ENCODE measurements at places on chromosomes 2 and 18.

DNA sequence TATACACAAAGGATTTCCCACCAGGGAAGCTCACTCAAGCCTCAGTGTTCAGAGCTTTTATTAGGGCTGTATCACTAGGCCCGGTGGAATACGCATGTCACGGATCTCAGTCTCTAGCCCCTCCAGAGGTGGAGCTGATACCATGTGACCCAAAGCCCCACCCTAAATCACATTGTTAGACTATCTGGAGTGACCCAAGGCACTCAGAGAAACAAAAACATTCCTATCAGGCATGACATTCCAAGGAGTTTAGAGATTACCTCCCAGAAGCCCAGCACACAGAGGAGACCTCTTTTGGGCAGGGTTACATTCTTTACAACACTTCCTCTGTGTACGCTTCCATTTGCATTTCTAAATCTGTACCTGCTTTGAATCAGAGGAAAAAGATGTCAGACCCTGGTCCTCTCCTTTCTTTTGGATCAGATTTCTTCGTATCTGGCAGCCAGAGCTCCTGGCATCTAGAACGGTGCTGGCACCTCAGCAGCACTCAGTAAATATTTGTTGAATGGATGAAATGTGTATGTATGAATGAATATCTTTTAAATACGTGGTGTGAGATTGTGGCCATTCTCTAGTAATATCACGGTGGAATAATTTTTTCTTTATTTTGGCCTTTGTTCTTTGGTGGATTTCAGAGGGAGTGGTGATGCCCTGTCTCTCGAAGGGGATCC is 37.7 kb upstream of the SMAD2 start:
- no peak for DNase-seq

- no peak for DNase-seq
Measured at GRCh38 chr2:32284321-32284720, 6.6 kb downstream of the YIPF4 start.

DNA sequence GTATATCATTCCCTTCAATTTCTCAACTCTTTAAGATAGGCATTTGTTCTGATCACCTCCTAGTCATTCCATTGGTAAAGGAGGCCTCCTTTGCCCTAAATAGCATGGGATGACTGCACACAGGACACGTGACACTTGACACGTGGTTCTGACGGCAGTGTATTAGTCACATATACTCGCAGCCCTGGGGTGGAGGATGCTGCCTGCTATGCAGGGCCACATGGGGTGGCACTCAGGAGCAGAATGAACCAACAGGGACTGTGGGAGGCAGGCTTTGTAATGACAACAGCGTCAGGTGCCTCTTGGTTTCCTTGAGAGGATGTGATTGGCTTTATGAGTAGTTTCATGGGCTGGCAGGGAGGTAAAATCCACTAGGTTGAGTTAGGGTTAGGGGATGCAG is 9.3 kb upstream of the KCNS3 start:
- DNase-seq, result no peak

DNA sequence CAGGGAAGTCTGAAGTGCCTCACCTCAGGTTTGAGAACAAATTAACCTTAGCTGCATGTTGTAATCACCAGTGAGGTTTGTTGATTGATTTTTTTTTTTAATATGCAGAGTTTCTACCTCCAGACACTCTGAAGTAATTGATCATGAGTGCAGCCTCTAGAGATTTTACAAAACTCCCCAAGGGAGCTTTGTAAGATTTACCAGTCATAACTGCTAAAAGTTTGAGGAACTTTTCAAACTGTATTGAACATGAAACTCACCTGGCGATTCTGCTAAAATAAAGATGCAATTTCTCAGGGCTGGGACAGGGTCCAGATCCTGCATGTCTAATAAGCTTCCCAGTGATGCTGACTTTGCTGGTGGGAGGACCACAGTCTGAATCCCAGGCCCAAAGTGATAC is 339.6 kb upstream of the DCC start:
- no peak for DNase-seq

- no peak for DNase-seq
Measured at GRCh38 chr2:187445051-187445450, 3.0 kb downstream of the CALCRL start.

DNA sequence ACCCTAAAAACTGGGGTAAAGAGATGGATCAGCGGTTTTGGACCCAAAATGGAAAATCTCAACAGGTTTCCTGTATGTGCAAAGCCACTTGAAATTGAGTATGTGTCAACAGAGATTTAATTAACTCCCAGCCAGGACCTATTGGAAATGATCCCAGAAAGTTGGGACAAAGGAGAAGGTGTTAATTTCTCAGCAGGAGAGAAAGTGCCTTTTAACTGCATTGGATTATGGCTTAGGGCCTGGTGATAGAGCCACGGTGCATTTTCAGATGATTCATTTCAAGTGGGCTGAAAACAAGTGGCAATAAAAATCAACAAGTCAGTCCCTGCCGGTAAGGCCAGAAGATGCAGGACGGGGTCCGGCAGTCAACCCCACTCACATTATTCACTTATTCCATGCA is 80.2 kb upstream of the BCL11A start:
- DNase-seq, result no peak

Data from activated CD8-positive, alpha-beta memory T cell treated with anti-CD3 and anti-CD28 coated beads for 48 hours (primary cell).